ENCODE measurements at places on chromosomes 7 and 10. TPM values are rescaled to one million over a fixed set of nuclear protein-coding genes. Genes with fewer than 3 reads are reported as not detected.

Gene AGMO
- total RNA-seq = not detected

Gene KLF14
- total RNA-seq = 0.14 TPM

Gene TRIM73
- total RNA-seq = 0.14 TPM

Gene HDAC9
- 25.7 TPM for total RNA-seq

Gene MASTL
- total RNA-seq = 28.9 TPM

Gene OR13A1
- total RNA-seq = not detected

Gene OR2A5
- total RNA-seq = not detected

Gene HMX2
- total RNA-seq = not detected

Gene UCN3
- not detected for total RNA-seq

Gene HOXA9
- 104 TPM for total RNA-seq

Gene CALHM3
- not detected for total RNA-seq

Gene PRPS1L1
- total RNA-seq = not detected

Gene PHYHIPL
- not detected for total RNA-seq

Gene COL13A1
- total RNA-seq = 6.0 TPM

Gene ZNF12
- 12.5 TPM for total RNA-seq

Gene PRF1
- total RNA-seq = not detected

Gene LRRC17
- 7.8 TPM for total RNA-seq

Gene RNF133
- not detected for total RNA-seq

Gene SEMA3D
- total RNA-seq = 0.35 TPM

Gene ANKRD7
- 1.5 TPM for total RNA-seq

Gene CHRM2
- total RNA-seq = not detected

Gene RAB19
- 3.6 TPM for total RNA-seq

Gene KCNK18
- not detected for total RNA-seq

Gene TMEM229A
- total RNA-seq = not detected

Gene SMC3
- total RNA-seq = 43.1 TPM

Gene PIP
- not detected for total RNA-seq

Gene TWIST1
- 0.22 TPM for total RNA-seq

Gene LIPK
- not detected for total RNA-seq

Gene MPP7
- total RNA-seq = 3.1 TPM

Gene TMEM236
- total RNA-seq = 0.07 TPM

Gene ADRA2A
- total RNA-seq = not detected

Gene IDI2
- total RNA-seq = not detected

Gene KIF20B
- total RNA-seq = 23.6 TPM

Data from epithelial cell of proximal tubule (primary cell).